ENCODE measurements at places on chromosomes 1 and 21.

GRCh38 chr1:31830511-31830910, 14.7 kb upstream of the SPOCD1 start:
- DNase-seq: no peak

GRCh38 chr1:67118646-67119045, 16.1 kb downstream of the C1orf141 start:
- DNase-seq: no peak

DNA sequence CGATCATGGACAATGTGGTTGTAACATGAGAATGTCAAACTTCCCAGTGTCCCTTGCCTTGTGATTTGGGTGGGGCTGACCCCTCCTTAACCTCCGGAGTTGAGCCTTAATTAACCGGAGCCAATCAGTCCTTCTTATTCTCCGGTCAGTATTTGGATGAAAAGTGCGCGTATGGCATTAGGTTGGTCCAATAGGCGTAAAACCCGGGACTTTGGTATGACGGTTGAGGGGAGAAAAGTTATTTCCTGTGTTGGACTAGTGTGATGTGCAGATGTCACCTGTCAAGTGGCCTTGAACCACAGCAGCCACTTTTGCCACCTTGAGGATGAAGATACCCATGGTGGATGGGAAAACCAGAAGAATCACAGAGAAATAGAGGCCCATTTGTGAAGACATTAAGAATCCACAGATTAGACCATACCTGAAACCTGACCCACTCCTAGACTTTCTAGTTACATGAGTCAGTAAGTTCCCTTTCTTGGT, 5.1 kb downstream of the PAFAH2 start:
- no peak for DNase-seq

DNA sequence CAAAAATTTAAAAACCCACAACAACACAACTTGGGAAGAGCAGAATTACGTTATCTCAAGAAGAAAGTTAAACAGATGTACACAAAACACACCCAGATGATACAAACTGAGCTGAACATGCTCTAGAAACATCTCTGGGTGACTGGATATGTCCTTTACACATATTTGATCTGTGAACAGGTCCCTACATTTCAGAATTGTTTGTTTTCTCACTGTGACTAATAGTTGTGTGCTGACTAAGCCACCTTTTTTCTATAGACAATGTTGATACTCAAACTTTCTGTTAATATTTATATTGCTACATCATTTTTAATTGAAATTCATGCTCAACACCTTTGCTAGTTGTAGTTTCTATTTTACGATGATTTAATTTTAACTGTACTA, 1.0 kb upstream of the F11R start:
- DNase-seq: no peak

GRCh38 chr1:89605692-89606091, 27.2 kb upstream of the LRRC8C start:
- no peak for DNase-seq

- no peak for DNase-seq
Measured at GRCh38 chr1:46804926-46805325, 6.1 kb downstream of the CYP4B1 start.

GRCh38 chr1:174736831-174737230, 262.9 kb upstream of the CACYBP start:
- no peak for DNase-seq

- DNase-seq: no peak
Measured at GRCh38 chr1:6596351-6596750, 6.3 kb downstream of the KLHL21 start.

DNA sequence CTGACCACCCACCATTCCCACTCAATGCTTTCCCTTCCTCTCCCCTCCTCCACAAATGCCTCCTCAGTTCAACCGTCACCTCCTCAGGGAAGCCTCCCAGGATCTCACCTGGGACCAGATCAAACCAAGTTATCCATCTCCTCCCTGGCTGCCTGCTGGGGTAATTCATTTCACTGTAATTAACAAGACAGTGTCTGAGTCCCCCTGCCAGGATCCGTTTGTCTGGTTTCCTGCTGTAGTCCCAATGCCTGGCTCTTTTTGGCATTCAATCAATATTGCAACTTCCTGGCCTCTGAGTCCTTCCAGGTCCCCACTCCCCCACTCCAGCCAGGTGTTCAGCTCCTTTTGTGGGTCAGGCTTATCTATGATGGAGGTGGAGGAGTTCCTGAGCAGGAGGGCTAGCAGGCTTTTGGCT, 687.7 kb downstream of the PTPRU start:
- DNase-seq: no peak

DNA sequence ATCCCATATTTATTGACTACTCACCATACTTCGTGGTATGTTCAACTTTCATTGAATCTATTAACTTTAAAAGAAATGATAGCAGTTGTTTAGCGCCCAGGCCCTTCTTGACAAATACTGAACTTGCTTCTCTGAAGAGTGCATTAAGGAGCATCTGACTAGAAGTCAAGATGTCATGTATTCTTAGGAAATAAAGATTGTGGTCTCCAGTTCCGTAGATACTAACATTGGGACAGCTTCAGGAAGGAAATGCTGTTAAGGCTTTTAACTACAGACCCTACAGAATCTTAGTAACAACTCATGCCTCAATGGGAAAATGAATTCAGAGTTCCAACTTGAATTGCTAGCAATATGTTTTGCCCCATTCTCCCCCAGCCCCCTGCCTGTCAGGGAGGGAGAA, 14.8 kb downstream of the LYST start:
- no peak for DNase-seq

GRCh38 chr1:159854116-159854692, 8.3 kb downstream of the VSIG8 start:
- no peak for DNase-seq

- DNase-seq: peak; percentile 63
Measured at GRCh38 chr1:7669559-7670311, 101.4 kb upstream of the VAMP3 start.

DNA sequence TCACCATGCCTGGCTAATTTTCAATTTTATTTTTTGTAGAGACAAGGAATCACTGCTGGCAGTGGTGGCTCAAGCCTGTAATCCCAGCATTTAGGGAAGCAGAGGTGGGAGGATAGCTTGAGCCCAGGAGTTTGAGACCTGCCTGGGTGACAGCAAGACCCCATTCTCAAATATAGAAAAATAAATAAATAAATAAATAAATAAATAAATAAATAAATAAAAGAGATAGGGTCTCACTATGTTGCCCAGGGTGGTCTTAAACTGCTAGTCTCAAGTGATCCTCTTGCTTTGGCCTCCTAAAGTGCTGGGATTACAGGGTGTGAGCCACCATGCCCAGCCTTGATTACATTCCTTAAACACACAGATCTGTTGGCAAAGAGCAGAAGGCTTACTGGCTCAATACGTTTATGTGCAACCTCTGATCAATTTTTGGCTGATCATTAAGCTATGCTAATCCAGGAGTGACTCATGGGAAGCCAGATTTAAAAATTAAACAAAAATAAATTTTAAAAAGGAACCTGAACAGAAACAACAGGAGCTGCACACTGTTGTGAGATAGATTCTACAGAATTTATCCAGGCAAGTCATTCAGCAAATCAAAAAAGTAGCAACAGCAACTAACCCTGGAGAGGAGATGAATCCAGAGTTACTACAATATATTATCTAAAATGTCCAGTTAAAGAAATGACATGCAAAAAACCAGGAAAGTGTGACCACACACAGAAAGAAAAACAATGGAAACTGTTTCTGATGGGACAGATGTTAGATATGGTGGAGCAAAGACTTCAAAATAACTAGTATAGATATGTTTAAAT, 79.4 kb downstream of the RPE65 start:
- no peak for DNase-seq

DNA sequence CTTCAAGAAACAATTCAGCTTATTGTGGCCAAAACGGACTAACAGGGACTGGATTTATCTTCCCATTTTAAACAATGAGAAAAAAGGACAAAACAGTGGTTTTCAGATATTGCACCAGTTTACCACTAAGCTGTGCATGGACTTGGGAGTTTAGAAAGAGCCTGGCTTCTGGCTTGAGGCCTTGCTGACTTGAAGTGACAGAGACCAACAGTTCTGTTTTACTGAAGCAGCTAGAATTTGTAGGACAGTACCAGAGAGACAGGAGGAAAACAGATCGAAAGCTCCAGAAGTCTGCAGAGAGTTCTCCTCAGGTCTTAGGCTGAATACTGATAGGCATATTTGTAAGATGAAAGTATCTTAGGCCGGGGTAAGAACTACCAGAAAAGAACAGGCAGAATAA, 20.5 kb downstream of the FCRL4 start:
- no peak for DNase-seq

GRCh38 chr1:224615861-224616755, at the start of gene CNIH3:
TSS of gene CNIH3 (plus strand) at chr1:224616317. CDS start at chr1:224617175, 858 bp downstream.
- DNase-seq: peak; percentile 29

DNA sequence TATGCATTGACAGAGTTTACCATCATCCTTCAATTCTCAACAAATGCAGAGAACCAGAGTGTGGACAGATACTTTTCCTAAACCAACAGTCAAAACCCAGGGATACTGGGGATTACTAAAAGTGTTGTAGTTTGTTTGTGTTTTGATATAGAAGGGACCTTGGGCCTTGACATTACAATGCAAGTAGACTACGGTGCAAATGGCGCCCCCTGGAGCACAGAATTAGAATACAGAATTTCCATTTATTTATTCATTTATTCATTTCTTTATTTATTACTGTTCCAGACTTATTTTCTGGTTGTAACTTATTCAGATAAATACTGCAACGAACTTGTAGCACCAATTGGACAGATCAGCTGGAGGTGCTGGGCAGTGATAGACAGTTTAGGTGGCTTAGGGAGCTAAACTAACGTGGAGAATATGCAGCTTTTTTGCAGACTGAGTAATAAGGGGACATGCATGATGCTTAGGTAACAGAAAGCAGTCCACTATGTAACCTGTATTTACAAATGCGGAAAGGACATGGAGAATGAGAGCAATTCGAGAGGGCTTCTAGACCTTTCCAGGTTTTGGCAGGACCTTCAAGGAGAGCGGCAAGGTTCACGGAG, 42.6 kb downstream of the KIRREL1 start:
- no peak for DNase-seq
